ENCODE measurements at places on chromosomes 2 and 18. TPM values are rescaled to one million over a fixed set of nuclear protein-coding genes. Genes with fewer than 3 reads are reported as not detected.
A peak's percentile ranks its signal among the peaks of the same experiment; 100 is the strongest.

Gene REG3A
- not detected for total RNA-seq

GRCh38 chr2:116510117-116510671 lies 1304.3 kb upstream of the DDX18 start:
- H3K27ac ChIP-seq: no peak overlapping the region
- H3K4me3 ChIP-seq: no peak overlapping the region
- H3K4me1 ChIP-seq: no peaks in the 10 kb centered on the region
- H3K27me3 ChIP-seq: no peaks in the 10 kb centered on the region

Gene NEB
- total RNA-seq: 0.10 TPM

Gene CCBE1
- 0.13 TPM for total RNA-seq

- H3K36me3 ChIP-seq: no peaks in the 10 kb centered on the region
- H3K27ac ChIP-seq: no peak overlapping the region
- no peaks in the 10 kb centered on the region for H3K27me3 ChIP-seq
- DNase-seq: no peak
These were observed 14.0 kb upstream of the TNS1 start for GRCh38 chr2:218016810-218017209.

DNA sequence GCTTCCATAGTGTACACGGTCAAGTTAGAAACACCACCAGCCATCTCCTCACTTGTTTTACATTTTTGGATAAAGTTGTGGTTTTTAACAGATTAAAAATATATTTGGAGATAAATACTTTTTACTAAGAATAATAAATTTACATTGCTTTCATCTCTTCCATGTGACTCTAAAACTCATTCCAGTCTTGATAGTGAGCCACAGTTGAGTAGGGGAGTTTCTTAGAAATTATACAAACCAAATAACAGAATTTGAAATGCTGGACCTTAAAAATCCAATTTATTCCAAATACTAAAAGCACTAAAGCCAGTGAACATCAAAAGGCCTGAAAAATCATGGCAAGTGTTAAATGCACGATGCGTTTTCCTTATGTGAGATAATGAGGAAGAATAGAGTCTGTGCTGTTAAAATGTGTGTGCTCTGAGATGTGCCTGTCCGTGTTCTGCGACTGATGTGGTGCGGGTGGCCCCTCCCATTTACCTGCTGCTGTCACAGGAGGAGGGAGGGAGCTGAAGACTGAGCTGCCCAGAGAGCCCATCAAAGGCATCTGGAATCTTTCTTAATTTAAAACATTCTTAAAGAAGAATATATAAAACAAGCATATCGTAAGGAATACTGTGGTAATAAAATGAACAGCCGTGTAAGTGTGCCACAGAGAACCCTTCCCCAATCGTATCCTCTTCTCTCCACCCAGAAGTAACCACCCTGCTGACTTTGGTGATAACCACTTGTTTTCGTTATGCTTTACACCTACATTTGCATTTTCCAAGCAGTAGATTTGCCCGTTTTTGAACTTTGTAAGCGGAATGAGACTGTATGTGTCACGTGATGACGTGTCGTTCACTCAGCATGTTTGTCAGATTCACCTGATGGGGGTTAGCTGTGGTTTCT lies 57.0 kb upstream of the TXNDC2 start:
- peak overlapping the region; percentile 73 for H3K27ac ChIP-seq
- no peaks in the 10 kb centered on the region for H3K36me3 ChIP-seq
- DNase-seq: no peak
- H3K4me3 ChIP-seq: peak overlapping the region; percentile 29
- H3K4me1 ChIP-seq: peaks cover 60% of the 10 kb centered on the region

DNA sequence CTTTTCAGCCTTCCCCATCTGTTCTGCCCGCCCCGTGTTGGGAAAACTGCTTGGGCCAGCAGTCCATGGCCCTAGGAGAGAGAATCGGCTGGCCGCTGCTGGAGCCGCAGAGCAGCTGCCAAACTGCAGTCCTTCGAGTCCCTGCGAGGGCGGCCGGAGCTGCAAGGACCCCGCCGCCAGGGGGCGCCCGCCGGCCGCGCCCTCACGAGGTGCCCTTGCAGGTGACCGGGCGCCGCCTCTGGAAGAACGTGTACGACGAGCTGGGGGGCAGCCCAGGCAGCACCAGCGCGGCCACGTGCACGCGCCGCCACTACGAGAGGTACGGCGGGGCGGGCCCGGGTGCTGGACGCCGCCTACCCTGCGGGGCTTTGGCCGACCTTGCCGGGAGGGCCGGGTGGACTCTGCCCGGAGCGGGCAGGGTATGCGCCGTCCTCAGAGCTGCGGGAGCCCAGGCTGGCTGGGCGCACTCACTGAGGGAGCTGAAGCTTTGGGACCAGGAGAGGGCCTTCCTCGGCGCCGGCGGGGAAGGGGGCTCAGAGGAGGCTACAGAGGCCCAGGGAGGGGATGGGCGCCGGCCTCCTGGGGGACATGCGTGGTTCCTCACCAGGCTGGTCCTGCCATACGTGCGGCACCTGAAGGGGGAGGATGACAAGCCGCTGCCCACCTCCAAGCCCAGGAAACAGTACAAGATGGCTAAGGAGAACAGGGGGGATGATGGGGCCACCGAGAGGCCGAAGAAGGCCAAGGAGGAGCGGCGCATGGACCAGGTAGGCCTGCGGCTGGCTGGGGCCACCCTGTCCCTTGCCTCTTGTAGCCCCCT lies 13.6 kb downstream of the ARID5A start:
- H3K4me3 ChIP-seq: no peak overlapping the region
- no peaks in the 10 kb centered on the region for H3K27me3 ChIP-seq
- H3K4me1 ChIP-seq: peaks cover 4% of the 10 kb centered on the region
- no peak overlapping the region for H3K27ac ChIP-seq

DNA sequence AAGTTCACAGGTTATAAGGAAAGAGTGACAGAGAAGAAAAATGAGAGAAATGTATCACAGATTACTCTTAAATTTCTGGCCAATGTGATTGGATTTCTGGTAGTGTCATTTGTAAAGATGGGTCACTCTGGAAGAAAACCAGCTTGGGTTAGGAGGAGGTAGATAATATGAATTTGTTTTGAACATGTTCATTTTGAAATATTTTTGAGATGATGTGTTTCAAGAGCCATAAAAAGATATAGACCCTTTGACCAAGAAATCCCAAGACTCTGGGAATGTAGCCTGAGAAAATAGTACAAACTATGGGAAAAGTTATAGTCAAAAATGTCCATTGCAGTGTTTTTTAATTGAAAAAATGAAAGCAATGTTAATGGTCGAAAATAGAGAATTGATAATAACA lies 70.7 kb downstream of the CALCRL start:
- no peaks in the 10 kb centered on the region for H3K27me3 ChIP-seq
- no peak overlapping the region for H3K4me3 ChIP-seq
- no peak for DNase-seq
- no peaks in the 10 kb centered on the region for H3K36me3 ChIP-seq
- H3K27ac ChIP-seq: no peak overlapping the region

Gene FKBP7
- 1.8 TPM for total RNA-seq
